ENCODE measurements at places on chromosomes 1 and 21.

DNA sequence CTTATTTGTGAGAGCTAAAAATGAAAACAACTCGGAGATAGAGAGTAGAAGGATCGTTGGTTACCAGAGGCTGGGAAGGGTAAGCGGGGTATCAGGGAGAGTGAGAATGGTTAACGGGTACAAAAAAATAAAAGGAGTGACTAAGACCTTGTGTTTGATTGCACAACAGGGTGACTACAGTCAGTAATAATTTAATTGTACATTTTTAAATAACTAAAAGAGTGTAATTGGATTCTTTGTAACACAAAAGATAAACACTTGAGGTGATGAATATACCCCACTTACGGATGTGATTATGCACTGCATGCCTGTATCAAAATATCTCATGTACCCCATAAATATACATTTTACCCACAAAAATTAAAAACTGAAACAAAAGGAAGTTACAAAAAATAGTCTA lies 29.4 kb downstream of the FOXJ3 start:
- DNase-seq = no peak

GRCh38 chr1:175810305-175810704 lies 66.9 kb upstream of the TNR start:
- DNase-seq = no peak

DNA sequence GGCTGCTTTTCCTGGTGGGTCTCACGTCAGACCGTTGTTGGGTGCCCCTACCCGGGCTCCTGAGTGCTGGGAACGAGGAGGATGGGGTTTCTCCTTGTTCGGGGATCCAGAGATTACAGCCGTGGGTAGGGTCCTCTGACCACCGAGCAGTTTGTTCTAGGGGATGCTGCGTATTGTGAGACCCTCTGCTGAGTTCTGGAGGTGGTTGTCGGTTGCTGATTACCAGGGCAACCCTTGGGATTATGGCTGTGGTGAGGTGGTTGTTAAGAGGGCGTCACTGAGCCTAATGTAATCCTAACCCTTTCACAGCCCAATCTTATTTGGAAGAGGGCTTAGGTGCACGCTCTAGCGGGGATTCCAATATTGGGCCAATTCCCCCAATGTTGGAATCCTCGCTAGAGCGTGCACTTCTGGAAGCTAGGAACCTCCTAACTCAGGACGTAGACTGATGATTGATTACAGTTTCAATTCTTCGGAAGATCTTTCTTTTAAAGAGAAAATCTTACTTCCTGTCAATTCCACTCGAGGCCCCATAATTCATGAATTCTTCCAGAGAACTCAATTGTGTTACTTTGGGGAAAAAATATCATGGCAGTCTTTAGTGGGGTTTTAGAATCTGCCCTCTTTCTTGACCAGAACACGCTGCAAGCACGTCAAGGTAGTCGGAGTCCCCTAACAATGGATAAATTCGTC lies 483 bp downstream of the TCEANC2 start:
- DNase-seq = no peak

- no peak for DNase-seq
Observed at GRCh38 chr21:44763050-44763378, 38.6 kb downstream of the UBE2G2 start.

DNA sequence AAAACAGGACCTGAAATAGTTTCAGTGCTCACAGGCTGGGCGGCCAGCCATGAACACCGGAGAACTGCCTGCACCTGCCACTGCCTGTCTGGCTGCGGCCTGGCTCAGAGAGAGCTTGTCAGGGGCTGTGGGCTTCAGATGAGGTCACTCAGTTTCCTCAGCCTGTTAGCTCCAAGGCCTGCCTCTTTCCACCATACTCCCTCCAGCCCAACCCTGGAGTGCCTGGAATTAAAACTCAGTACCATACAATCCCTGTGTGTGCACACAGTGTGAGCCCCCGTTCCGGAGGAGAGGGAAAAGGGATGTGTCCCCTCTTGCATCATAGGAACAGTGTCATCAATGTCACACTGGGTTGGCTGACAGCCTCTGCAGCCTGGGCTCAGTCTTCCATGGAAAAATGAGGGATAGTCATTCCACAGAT lies 16.2 kb downstream of the CACNA1S start:
- no peak for DNase-seq

GRCh38 chr1:154419620-154420571 lies 14.8 kb downstream of the IL6R start:
- peak; percentile 63 for DNase-seq

DNA sequence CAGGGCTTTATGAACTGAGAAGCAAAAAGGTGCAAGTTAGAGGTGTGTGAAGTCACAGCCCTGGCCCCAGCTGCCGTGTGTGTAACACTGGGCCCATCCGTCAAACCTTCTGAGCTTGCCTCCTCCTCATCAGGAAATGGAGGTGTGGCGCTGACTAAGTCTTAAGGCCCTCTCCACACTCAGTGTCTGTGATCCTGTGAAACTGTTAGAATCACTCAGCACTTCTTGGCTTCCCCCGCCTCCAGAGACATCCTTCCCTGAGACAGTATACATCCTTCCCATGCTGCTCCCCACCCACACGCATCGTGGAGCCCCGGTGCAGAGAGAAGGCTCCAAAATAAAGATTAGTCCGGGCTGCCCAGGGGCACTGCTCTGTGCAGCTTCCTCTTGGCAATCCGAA lies 33.3 kb downstream of the LRP8 start:
- no peak for DNase-seq

DNA sequence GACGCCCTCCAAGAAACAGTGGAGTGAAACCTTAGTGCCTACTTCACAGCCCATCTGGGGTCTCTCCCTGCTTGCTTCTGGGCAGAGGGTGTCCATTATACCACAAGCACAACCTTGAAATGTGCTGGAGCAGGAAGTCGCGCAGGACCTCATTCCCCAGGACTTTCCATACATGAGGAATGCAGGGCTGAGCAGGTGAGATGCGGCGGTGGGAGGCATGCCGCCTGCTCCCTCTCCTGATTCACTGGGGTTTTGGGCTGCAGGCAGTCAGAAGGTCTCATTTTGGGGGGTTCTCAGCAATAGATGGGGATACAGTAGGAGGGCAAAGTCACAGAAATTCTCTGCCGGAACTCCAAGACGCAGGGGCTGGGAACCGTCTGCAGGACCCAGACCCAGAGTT lies 15.7 kb upstream of the UMODL1 start:
- no peak for DNase-seq

- DNase-seq = no peak
Observed at GRCh38 chr21:41358193-41359166, 3.3 kb upstream of the MX2 start.
